ENCODE measurements at places on chromosomes 1 and 21. TPM values are rescaled to one million over a fixed set of nuclear protein-coding genes. Genes with fewer than 3 reads are reported as not detected.

The SYCP1 gene
- not detected for total RNA-seq

The ADAMTSL4 gene
- 7.4 TPM for total RNA-seq

The TDRD5 gene
- 0.87 TPM for total RNA-seq

The TPM3 gene
- 654 TPM for total RNA-seq

The CASZ1 gene
- 7.8 TPM for total RNA-seq

The PADI2 gene
- 147 TPM for total RNA-seq

The OR2T27 gene
- not detected for total RNA-seq

The MTARC2 gene
- 10.8 TPM for total RNA-seq

The TCP10L gene
- total RNA-seq: 0.55 TPM

The TEX38 gene
- not detected for total RNA-seq

The ETV3L gene
- not detected for total RNA-seq

The FCGR1A gene
- not detected for total RNA-seq

The MAN1A2 gene
- total RNA-seq: 44.1 TPM

The C1orf174 gene
- total RNA-seq: 33.5 TPM

The ROR1 gene
- total RNA-seq: 16.5 TPM

The TEDDM1 gene
- not detected for total RNA-seq
